GM12892 (cell line): ENCODE measurements at places on chromosomes 2 and 18.

DNA sequence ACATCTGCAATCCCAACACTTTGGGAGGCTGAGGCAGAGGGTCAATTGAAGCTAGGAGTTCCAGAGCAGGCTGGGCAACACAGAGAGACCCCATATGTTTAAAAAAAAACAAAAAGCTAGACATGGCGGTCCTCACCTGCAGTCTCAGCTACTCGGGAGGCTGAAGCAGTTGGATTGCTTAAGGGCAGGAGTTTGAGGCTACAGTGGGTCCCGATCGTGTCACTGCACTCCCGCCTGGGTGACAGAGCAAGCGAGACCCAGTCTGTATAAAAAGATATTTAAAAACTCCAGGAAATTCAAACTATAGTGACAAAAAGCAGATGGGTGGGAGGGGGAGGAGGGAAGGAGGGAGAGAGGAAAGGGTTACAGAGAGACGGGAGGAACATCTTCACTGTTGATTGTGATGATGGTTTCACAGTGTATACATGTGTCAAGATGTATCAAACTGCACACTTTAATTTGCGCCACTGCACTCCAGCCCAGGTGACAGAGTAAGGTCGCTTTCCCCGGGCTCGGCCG lies 942 bp upstream of the ZNF236 start:
- DNase-seq, result no peak

GRCh38 chr18:3596637-3597384 lies 146.8 kb downstream of the TGIF1 start:
- DNase-seq, result peak; percentile 42

- no peak for DNase-seq
Measured at GRCh38 chr2:196482119-196483065, 157.1 kb upstream of the CCDC150 start.

DNA sequence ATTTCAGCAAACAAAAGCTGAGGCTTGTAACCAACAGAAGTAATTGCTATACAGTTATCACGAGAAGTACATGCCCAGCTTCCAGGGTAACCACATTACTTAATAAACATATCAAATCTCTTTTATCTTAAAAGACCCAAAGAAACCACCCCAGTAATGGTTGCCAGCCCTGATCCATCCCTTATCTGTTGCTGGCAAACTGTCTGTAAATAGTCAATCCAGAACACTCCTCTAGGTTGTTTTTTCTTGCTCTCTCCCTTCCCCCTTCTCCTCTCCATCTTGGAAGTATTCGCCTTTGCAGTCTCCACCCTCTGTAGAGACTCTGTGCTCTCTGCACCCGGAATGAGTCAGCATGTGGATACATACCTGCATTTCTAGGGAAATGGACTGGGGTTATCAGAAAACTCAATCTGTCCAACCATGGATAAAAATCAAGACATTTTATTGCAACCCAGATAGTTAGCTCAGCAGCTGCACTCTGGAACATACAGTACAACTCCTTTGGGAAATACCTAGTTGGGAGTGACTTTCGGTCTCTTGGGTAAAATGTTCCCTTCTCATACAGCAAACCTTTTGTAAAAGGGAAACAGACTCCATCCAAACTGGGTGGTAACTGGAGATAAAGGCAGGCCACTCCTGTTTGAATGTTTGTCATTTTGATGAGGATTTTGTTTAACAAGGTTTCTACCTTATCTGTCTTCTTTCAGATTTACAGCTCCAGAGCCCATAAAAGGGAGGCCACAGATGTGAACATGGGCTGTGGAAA lies 123.5 kb upstream of the FOSL2 start:
- DNase-seq, result no peak

DNA sequence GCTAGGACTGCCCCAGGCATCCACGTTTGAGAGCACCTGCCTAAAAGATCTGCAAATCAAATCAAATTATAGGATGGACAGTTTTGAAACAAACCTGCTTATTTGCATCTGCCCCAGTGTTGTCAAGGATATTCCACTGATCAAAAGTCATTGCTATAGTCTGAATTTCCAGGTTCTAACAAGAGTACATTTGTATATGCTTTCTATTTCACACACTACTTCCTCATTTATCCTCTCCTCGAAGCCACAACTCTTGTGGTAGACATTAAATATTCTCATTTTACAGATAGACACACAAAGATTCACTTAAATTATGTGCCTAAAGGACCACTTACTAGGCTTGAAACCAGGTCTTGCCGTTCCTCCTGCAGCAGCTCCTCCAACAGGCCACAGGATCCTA lies 11.9 kb upstream of the TET3 start:
- DNase-seq, result no peak

GRCh38 chr2:197952540-197953202 lies 148.3 kb downstream of the PLCL1 start:
- DNase-seq, result no peak

- DNase-seq, result peak; percentile 44
Measured at GRCh38 chr2:64819774-64820688, 166.3 kb upstream of the SERTAD2 start.

DNA sequence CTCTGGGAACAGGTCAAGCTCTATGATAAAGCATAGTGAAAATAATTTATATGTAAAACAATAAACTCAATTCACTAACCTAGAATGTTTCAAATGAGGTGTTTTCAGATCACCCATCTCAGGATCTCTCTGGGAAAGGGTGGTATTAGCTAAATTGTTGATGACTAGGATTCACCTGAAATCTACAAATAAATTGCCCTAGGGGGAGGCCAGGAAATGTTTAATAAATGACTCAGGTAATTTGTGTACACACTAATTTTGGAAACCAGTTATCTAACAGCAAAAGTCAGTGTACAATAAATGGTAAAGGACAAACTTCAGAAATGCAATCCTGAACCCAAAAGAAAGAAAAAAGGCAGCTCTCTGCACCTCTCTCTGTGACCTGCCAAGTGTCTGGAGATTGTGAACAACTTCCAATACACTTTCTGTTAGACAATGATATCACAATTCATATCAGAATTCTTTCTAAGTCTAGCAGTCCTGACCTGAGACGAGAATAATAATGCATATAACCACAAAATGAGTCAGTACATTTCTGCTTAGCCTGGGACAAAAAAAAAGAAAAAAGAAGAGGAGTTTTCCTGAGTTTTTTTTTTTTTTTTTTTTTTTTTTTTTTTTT lies 760.0 kb downstream of the EPHA4 start:
- no peak for DNase-seq

DNA sequence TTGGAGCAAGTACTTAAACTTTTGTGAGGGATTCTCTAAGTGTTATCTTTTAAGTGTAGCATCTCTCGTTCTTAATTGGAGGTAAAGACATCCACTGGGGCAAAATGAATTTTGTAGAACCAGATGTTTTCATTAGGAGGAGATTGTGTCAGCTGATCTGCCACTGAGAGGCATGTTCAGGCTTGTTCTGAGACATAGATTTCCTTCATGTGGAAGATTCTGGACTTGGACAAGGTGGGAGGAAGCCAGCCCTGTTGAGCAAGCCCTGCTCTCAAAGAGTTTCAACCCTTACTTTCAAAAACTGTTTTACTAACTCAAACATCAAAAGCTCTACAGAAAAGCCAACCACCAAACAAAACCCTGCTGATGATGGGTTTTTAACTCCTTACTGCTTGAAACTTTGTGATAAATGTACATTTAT lies 6.5 kb downstream of the MAP4K4 start:
- DNase-seq, result no peak

GRCh38 chr2:205390866-205391265 lies 291.4 kb upstream of the NRP2 start:
- no peak for DNase-seq

GRCh38 chr2:213545964-213546475 lies 261.8 kb downstream of the SPAG16 start:
- no peak for DNase-seq

GRCh38 chr2:23531280-23531679 lies 146.3 kb downstream of the KLHL29 start:
- no peak for DNase-seq

- no peak for DNase-seq
Measured at GRCh38 chr2:49309461-49309860, 155.1 kb upstream of the FSHR start.

GRCh38 chr2:68906716-68907115 lies 35.5 kb upstream of the BMP10 start:
- no peak for DNase-seq

DNA sequence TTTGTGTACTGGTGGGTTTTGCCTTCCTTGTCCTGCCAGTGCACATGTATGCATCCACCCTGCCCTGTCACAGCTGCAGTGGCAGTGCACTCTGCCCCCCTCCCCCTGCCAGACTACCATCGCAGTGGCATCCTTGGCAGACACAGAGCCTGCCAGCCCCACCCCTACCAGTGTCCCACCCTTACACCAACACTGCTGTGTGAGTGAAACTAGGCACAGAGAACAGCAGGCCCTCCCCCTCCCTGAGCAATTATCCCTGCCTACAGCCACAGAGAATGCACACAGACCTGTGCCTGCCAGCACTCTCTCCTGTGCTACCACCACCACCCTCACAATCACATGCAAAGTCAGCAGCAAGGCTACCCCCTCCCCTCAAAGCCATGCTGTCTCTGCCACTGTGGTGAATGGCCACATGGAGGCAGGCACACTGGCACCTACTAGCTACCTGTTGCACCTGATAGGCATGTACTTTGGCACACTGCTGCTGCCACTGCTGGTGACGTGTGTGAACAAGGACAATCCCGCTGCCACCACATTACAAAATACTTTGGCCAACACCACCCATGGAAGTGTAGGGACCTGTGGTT lies 239.8 kb downstream of the CALCRL start:
- no peak for DNase-seq

DNA sequence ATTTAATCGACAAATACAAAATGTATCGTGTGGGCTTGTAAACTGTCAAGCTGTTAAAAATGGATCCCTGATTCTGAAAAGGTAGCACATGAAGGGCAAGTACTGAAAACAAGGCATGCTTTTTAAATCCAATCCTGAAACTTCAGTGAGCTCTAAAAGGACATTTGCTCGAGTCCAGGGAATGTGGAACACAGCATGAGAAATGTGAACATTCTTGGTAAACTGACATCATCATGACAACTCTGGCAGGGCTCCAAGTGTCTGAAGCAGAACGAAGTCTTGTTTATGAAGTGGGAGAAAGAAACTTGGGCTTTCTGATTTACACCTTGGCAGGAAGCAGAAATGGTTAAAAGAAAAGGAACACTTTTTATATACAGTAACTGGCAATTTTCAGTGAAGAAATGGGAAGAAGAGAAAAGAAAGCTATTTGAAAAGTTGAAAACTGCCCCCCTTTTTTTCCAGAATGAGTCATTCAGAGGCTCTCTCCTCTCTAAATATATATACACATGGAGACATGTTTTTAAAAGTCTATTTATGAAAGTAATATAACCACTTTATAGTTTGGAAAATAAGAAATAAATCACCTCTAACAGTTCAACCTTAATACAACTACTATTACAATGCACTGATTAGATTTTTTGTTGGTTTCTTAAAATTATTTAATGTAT lies 120.8 kb downstream of the GAREM1 start:
- no peak for DNase-seq

DNA sequence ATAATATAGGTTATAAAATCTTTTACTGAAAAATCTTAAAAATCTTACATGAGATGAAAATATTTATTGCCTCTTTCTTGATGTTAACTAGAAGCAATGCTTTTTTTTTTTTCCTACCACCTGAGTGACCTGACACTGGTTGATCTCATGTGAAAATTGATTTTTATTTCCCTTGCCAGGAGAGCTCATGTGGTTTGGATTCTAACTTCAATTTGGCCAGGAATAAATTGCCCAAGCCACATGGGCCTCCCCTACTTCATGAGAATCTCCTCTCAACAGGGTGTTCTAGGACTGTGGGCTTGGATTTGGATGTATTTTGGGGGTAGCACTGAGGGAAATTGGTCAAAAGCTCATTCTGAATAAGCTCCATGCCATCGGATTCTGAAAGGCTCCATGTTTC lies 20.1 kb downstream of the IDH1 start:
- DNase-seq, result no peak

DNA sequence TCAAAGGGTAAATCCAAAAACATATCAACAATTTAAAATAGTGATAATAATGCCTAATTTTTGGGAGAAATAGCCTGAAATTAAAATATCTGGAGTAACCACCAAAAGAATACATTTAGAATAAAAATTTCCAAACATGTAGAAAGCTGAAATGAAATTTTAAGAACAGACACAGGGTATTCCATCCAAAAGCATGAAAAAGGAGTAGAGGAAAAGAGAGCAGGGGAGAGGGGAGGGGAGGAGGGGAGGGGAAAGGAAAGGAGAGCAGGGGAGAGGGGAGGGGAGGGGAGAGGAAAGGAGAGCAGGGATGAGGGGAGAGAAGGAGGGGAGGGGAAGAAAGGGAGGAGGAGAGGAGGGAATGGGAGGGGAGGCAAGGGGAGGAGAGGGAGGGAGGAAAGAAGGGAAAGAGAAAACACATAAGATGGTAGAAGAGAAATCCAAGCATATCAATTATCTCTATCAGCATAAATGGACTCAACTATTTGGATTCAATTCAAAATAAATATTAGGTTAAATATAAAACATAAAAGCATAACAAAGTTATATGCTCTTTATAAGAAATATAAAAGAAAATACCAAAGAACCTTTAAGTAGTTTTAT lies 141.1 kb downstream of the ZNF385B start:
- no peak for DNase-seq

- peak; percentile 3 for DNase-seq
Measured at GRCh38 chr2:55010149-55010591, 40.1 kb downstream of the RTN4 start.
